ENCODE measurements at places on chromosomes 1 and 21.

GRCh38 chr1:201633811-201634210 lies 94.9 kb downstream of the NAV1 start:
- DNase-seq, result no peak

GRCh38 chr21:18468790-18469189 lies 65.2 kb upstream of the TMPRSS15 start:
- peak; percentile 47 for DNase-seq

- DNase-seq, result peak; percentile 76
Observed at GRCh38 chr1:33094971-33095604, 14.1 kb downstream of the AZIN2 start.

GRCh38 chr1:208534599-208534897 lies 290.4 kb upstream of the PLXNA2 start:
- DNase-seq, result no peak

DNA sequence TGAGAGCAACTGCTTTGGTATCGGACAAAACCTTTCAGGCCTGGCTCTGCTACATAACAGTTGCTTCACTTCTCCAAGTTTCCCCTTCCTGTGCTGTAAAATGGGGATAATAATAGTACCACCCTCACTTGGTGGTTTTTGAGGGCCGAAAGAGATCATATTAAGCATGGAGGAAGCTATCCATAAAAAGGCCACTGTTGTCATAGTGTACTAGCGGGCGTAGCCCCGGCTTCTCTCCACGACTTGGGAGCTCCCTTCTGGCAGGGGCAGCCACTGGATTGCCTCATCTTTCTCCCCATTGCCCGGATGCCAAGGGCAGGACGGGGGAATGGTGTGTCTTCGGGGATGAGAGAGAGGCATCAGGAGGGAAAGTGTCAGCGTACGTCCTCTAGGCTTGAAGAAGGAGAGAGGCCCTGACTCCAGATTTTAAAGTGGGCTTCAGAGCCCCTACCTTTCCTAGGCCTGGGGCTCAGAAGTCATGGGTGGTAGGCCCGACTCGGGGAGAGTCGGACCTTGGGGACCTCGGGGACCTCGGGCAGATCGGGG lies 548 bp upstream of the MFSD2A start:
- no peak for DNase-seq

DNA sequence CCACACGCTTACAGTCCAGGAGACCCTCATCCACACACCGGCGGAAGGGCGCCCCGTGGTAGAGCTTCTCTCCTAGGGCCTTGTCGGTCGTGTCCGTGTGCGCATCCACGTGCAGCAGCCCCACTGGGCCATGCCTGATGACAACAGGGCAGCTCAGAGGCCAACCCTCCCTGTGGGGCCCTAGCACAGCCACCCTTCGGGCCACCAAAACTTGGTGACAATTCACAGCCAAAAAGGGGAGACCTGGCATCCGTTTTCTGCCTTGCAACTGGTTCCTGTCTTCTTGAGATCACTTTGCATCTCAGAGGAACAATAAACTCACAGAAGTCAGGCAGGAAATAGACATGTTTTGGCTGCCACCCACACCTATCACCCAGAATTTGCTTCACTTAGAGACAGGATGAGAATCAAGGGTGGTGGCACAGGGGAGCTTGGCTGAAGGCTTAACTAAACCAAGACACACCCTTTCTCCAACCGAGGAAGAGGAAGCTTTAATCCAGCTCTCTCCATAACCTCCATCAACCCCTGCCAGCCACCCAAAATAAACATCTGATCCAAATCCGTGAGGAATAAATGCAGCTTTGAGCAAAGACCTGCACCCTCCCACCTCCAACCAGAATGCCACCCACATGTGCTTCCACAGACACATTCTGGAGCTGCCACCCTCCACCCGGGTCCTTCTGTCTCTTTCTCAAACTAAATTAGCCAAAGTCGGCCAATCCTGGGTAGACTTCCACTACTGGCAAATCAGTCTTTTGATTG lies 5.7 kb downstream of the AGMAT start:
- DNase-seq, result no peak

Data from NCI-H2081 (cell line).